Brain pericyte (primary cell): ENCODE measurements at places on chromosomes 1 and 21.

DNA sequence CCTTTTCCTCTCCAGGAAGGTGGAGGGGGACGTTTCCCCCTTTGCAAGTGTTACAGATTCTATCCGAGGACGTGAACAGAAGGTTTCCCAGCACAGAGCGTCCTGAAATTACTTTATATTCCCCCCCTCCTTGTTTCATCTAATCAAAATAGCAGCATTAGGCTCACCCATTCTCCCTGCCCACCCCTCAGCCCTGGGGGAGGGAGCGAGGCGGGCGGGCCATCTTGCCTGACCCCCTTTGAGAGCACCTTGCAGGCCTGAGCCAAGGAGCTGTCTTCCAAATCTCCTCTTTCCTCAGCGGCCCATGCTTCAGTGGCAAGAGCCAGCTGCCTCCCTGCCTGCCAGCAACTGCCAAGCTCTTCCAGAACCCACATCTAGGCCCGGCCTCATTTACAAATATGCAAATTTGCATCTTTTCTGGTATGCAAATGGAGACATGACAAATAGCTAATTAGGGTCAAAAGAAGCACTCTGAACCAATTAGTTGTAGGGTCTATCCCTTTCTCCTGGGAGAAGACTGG lies 69.1 kb upstream of the POU3F1 start:
- DNase-seq: no peak

GRCh38 chr1:16181887-16182719 lies 26.2 kb upstream of the EPHA2 start:
- peak; percentile 43 for DNase-seq

DNA sequence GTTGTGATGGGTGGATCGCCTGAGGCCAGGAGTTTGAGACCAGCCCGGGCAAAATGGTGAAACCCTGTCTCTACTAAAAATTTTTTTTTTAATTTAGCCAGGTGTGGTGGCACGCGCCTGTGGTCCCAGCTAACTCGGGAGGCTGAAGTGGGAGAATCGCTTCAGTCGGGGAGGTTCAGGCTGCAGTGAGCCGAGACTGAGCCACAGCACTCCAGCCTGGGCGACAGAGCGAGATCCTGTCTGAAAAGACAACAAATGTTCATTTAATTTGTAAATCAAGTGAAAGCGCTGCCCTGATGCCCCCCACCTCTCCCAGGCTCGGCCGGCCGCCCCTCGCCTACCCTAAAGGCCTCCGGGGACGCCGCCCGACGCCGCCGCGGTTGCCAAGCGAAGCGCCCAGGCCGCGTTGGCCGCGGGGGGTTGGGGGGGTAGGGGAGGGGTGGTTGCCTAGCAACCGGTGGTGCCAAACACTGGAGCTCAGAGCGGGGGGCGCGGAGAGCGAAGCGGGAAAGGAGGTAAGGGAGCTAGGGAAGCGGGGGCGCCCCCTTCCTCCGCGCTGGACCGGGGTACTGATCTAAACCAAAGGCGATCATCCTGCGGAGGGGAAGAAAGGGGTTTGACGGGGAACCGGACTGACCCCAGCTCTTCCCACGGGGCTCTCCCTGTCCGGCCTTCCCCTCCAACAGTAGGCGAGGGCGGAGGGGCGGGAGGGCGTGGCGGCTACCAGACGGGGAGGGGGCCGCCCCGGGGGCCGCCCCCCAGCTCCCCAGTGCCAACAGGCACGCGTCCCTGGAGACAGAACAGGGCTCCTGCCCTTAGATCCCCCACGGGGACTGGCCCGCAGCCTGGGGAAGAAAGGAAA lies at the start of gene TEKT2:
Gene TEKT2, plus strand, starts transcription at position 460 of the 862 bp plus-strand sequence. CDS start 828 bp downstream, outside the sequence.
- DNase-seq: no peak

DNA sequence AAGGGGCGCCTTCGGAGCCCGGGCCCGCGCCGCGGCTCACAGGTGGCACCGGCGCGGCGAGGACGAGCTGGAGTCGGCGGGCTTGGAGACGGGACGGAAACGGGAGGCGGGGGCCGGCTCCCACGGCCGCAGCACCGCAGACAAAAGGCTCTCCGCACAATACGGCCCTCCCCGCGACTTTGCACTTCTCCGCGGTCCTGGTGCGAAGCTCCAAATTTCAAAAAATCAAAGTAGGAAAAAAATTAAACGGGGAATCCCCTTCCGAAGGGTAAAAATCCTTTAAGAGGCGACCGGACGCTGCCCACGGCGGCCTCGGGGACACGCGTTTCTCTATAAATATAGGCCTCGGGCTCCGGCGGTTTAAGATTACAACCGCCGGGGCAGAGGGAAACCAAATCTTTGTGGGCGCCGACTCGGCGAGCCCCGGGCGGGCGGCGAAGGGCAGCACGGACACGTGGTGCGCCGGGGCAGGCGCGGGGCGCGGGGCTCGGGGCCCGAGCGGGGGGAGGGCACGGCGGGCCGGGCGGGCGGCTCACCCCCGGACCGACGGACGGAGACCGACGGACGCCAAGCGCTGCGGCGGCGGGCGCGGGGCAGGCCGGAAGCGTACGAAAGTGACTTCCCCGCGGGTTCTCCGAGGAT lies 453 bp downstream of the PABPC4 start:
- no peak for DNase-seq

DNA sequence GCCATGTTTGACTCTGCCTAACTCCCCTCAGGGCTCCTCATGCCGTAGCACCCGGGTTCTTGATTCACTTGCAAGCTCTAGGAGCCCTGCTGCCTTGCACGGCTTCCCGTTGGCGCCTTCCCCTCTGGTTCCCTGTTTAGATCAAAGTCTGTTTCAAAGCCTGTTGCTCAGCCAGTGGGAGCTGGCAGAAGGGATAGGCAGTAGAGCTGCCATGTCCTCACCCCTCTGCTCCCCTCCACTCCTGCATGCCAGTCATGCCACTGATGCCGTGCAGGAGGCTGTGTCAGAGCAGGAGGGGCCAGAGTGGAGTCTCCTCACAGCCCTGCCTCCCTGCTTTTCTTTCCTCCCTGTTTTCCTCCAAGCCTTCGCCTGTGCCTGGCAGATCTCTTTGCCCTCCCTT lies 26.5 kb downstream of the HMGCS2 start:
- no peak for DNase-seq

DNA sequence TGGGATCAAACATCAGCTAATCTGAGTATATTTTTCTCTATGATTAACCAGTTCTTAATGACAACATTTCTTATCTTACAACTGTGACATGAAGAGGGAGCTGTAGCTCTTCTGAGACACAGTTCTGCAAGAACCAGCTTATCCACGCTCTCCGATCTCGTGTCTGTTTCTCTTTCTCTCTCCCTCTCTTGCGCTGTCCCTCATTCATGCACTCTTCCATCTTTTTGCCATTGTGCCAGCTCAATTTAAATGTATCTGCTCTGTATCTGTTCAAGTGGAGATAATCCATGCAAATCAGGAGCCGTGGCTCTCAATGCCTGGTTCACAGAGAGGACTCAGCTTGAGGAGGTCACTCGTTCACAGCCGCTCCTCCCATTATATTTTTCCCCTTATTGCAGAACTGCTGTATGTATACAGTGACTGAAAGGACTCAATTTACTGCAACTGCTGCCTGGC lies 494.7 kb upstream of the ADGRL2 start:
- peak; percentile 24 for DNase-seq

DNA sequence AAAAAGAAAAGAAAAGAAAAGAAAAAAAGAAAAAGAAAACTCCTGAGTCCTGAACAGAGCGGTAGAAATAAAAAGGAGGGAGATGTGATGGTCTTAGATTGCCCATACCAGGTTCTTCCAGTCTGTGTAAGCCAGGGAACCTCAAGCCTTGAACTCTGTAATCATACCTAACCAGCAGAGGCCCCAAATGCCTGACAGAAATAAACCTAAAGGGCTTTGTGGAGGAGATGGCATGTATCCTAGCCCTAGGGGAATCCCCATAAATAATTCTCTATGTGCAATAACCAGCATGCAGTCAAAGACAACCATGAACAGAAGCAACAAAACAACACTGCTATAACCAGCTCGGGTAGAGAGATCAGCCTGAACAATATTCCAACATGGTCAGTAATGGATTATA lies 40.4 kb downstream of the USP48 start:
- no peak for DNase-seq

- no peak for DNase-seq
These were observed 269.0 kb upstream of the PRMT6 start for GRCh38 chr1:106787520-106787919.

- no peak for DNase-seq
These were observed 46.9 kb downstream of the YARS1 start for GRCh38 chr1:32770221-32770731.
